ENCODE measurements at places on chromosomes 6 and 20. TPM values are rescaled to one million over a fixed set of nuclear protein-coding genes. Genes with fewer than 3 reads are reported as not detected.

The GTSF1L gene
- total RNA-seq = not detected

- no peak for DNase-seq
Observed at GRCh38 chr6:122432816-122433215, 33.4 kb downstream of the HSF2 start.

DNA sequence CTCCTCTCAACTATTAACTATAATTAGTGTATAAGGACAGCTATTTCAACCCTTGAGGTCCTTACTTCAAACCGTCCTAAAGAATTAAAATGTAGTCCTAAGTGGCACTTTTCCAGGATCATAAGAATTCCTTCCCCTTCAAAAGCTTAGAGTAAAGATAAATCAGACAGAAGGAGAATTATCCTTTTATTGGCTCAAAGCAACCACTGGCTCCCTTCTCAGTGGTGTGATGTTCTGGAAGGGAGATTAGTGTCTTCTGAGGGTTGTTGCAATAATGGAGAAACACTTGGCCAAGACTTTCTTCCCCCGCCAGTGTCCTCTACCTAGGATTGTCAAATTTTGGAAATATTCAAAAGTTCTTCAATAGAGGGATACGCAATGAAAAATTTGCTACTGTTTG is 89.1 kb upstream of the PLEKHG1 start:
- no peak for DNase-seq

DNA sequence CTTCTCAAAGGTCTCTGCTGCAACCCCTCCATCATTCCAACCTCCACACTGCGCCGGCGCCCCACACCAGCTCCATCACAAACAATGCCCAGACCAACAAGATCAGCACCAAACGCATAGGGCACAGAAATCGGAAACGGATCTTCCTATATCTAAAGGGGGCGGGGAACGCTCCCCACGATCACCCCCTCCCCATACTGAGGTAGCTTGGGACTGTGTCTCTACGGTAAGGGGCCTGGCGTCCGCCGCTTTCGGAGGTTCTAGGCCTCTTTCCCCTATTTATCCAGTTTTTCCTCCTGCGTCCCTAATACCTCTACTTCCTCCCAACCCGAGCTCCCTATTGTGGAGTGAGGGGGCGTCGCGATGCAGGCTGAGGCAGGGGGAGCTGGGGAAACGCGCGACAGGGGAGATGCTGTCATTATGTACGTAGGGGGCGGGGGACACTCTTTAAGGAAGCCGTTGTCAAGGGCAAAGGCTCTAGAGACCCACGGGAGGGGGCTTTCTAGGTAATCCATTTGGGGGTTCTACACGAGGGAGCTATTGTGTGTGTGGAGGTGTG is 909 bp downstream of the DNAAF9 start:
- DNase-seq = no peak

The SF3B5 gene
- total RNA-seq = 139 TPM
